Brain (organoid and tissue), 16 donors: ENCODE measurements at places on chromosomes 7 and 10.

- DNase-seq = no peak
These were observed 158.8 kb upstream of the INHBA start for GRCh38 chr7:41861642-41862041.

DNA sequence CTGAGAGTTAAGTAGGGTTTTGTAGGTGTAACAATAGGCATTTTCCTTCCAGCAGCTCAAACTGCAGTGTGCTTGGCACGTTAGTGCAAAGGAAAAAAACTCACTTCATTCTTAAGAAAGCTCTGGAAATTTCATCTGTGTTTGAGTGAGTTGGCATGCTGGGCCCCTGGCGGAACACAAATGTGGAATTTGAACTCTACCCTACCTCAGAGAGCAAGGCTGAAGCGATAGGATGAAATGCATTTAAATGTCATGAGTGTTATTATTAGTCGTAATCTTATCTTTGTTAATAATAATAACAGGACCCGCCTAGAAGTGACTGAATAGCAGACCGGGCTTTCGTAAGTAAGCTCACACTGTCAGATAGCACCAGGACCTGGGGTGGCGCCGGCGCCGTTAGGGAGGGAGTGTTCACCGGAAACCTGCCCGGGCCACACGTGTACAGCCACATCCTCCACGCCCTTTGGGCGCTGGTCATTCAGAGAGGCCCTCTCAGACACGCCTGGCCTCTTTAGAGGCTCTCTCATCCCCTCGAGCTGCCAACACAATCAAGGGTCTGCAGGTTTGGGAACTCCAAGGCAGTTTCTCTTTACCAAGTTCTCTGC lies 63.5 kb downstream of the GRK5 start:
- DNase-seq = no peak

- DNase-seq = peak; percentile 59
These were observed 171.2 kb downstream of the ARHGAP12 start for GRCh38 chr10:31757386-31757791.

GRCh38 chr10:31754803-31755624 lies 173.6 kb downstream of the ARHGAP12 start:
- DNase-seq = no peak

DNA sequence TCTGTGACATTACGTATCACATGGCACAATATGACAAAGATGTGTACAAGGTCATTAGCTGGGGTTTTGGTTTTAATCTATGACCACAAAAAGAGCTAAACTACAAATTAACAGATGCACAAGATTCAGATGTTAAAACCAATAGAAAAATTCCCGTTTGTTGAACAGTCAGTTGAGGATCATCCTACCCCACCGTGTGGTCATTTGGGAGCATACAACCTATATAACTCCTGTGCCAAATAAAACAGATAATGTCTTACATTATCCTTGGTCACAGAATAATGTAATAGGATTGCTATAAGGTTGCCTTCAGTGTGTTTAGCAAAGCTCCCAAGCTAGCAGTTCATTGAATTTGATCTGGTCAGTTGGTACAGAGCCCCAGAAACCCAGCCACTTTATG lies 28.2 kb downstream of the ASNS start:
- DNase-seq = no peak

- DNase-seq = no peak
These were observed 55.4 kb downstream of the EEPD1 start for GRCh38 chr7:36208426-36208825.

DNA sequence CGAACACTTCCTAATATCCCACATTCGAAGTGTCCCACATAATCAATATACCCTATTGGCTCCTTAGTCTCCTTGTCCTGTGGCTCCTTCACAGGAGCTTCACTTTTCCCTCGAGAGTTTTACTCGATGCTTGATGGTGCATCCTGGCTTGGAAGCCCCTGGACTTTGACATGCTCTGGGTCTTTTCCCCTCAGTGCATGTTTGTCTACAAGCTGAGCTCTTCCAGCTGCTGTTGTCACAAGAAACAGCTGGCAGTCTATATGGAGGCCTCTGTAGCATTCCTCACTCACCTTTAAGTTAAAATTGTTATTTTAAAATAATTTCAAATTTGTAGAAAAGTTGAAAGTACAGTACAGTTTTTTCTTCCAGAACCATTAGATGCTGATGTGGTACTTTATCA lies 27.1 kb downstream of the ST7 start:
- no peak for DNase-seq

DNA sequence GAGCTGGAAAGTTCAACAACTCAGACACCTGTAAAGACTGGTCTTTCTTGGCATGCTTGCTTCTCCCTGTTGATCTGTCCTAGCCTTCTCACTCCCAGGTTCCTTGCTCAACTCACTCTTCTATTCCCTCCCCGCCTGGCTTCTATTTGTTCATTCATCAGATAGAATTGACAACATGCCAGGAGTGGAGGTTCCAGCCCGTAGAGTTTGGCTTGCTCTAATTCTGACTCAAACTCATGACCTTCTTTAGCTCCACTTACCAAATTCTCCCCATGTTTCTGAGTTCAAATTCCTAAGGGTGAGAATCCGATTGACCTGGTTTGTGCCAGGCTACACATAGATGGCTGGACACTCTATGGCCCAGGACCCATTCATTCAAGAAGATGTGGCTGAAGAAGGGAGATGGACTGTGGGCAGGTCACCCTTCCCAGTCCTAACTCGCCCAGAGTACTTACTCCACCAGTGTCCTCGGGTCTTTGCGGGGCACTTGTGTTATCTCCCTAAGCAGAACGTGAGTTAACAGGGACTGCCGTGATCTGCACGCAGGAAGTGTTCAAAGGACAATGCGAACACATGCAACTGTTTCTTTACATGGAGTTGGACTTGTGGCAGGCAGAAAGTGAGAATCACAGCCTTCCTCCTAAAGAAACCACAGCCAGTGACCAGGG lies 4.0 kb upstream of the TMEM236 start:
- no peak for DNase-seq

- DNase-seq = no peak
These were observed 77.9 kb downstream of the ARHGAP21 start for GRCh38 chr10:24645784-24646183.

DNA sequence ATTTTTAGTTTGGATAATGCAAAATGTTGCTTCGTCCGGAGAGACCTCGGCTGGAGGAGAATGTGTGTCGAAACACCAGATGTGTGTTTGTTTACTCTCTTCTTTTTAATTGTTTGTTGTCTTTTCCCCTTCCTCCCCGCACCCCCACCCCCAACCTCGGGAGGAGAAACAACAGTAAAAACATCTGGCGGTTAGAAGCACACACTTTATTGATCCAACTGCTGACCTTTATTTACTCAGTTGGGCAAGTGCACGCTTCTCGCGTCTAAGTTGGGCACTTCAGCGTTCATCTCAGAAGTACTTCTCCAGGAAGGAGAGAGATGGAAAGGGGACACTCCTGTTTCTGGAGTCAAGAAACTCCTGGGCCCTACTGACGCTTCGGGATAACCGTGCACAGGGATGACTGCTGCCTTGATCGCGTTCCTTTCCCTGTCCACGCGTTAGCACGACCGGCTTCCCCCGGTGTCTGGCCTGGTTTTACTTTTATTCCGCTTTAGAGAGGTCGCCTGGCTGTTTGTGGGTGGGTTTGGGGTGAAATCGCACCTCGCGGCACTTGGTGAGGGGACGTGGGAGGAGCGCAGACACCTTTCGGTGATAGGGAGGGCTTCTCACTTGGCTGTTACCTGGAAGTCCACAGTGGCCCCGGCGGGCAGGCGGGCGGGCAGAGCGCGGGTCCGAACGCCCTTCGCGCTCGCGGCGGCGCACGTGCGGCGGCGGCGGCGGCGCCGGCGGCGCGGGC lies 168.3 kb upstream of the PPP1R3A start:
- DNase-seq = peak; percentile 33

DNA sequence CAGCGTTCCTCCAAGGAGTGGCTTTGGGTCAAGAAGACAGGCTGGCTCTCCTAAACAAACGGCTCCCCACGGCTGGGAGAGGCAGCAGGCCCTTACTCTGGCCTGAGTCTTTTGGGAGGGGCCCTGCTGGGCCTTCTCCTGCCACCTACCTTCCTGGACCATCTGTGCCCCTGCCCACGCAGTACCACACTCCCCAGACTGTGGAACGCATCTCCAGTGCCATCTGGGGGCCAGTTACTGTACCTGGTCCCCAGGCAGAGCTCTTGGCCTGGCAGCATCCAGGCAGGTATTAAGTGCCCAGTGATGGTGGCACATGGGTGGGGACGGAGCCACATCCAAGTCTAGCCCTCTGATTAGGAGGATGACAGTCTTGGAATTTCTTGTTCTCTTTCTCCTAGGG lies 14.4 kb downstream of the ALKBH4 start:
- DNase-seq = no peak

DNA sequence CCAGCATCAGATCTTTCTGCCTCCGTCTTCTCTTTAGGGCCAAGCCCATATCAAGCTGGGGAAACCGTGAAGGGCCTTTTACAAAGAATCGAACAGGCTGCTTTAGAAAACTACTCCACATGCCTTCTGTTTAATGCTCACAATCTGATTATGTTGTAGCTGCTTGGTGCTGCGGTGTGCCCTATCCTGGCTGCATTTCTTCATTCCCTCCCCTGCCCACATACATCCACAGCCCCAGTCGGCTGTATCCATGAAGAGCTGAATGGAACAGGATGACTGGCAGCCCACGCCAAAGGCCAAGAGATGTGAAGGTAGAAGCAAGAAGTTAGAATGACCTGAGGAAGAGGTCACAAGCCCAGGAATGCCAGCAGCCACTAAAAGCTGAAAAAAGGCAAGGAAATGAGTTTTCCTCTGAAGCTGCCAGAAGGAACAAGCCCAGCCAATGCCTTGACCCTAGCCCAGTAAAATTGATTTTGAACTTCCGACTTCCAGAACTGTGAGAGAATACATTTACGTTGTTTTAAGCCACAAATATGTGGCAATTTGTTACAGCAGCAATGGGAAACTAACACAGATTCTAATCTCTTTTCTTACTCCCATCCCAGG lies 22.2 kb downstream of the TAS2R41 start:
- DNase-seq = no peak

DNA sequence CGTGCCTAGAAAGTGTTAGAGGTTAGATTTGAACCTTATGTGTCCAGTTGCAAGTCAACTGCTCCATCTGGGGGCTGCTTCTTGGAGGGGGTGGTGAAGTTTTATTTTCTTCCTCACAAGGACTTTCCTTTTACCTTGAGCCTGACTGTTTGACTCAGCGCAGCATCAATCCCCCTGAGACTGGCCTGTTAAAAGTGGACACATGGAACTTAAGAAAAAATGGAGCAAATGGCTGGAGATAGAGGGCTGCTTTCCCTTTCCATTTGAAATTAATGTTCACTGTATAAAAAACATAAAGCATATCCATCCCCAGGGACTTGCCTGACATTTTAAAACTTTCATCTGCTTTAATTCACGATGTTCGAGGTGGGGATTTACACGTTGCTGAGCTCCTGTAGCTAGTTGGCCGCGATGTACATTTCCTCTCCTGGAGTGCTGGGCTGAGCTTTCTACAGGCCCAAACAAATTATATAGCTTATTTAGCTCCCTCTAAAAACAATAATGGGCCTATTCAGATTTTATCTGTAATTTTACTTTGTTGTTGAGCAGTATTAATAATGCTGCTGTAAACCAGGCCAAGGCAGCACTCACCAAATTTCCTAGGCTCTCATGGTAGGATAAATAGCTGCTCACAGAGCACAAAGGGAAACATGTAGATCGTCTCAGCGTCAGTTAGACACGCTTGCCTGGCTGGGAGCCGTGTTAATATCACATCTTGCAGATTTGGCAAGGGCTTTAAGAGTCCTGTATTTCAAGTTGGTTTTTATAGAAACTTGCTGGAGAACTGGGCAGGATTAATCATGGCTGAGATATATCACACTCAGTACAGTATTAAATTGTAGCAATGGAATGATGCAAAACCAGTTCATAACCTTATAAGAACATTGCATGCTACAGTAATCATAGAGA lies 251.5 kb downstream of the LRMDA start:
- no peak for DNase-seq

GRCh38 chr7:1685000-1685624 lies 15.0 kb downstream of the ELFN1 start:
- no peak for DNase-seq

GRCh38 chr7:142910031-142910433 lies 23.5 kb downstream of the TRPV5 start:
- no peak for DNase-seq

- no peak for DNase-seq
These were observed 134.7 kb downstream of the POLR1F start for GRCh38 chr7:19574131-19574530.
